HL-60 (cell line): ENCODE measurements at places on chromosomes 6 and 20.

DNA sequence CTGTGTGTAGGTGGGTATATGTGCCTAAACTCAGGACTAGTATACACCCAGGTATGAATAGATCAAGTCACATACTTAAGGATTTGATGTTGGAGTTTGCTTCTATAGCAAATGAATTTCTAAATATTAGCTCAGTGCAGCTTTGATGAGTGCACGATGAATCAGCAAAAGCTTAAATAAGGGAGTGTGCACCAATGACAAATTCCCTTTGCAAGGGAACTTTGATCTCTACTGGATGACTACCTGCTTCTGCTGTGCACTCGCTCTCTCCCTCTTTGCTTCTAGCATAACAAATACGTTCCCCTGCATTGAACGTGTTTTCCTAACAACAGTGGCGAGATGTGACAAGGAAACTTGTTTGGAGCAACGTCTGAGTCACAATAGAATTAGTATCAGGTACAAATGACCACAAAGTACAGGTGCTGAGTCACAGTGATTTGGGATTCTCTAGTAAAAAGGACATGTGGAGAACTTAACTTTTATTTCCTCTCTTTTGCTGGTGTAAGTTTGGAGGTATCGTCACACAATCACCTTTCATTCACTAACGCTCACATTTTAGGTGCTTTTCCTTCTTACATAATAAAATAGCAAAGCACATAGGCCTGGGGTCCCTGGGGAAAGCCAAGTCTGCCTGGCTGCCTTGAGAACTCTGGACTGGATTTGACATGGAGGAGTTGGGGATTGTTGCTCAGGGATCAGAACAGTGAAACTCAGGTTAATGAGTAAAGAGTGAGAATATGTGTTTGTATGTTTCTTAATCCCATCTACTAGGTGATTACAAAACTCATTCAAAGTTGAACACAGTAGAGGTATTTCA is 49.7 kb downstream of the KLHL31 start:
- DNase-seq = no peak

DNA sequence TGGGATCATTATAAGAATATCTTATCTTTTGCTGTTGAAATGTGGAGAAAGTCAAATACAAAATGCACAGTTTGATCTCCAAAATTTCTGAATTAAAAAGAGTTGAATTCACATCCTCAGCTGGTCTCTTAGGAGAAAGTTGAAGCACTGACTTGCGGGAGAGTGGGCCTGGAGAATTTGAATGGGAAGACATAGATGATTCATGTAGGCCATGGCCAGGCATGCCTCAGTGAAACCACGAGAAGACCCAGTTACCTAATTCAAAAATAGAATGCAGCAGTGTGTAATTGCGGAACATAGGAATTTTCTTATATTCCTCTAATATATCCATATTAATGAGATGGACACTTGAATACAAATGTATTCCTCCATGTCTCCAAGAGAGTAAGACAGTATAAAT is 53.0 kb upstream of the DTNBP1 start:
- no peak for DNase-seq

GRCh38 chr6:43798688-43799444 is 28.9 kb downstream of the VEGFA start:
- DNase-seq = peak; percentile 77

- DNase-seq = no peak
These were observed 411.5 kb downstream of the TENT5A start for GRCh38 chr6:81340946-81341345.

DNA sequence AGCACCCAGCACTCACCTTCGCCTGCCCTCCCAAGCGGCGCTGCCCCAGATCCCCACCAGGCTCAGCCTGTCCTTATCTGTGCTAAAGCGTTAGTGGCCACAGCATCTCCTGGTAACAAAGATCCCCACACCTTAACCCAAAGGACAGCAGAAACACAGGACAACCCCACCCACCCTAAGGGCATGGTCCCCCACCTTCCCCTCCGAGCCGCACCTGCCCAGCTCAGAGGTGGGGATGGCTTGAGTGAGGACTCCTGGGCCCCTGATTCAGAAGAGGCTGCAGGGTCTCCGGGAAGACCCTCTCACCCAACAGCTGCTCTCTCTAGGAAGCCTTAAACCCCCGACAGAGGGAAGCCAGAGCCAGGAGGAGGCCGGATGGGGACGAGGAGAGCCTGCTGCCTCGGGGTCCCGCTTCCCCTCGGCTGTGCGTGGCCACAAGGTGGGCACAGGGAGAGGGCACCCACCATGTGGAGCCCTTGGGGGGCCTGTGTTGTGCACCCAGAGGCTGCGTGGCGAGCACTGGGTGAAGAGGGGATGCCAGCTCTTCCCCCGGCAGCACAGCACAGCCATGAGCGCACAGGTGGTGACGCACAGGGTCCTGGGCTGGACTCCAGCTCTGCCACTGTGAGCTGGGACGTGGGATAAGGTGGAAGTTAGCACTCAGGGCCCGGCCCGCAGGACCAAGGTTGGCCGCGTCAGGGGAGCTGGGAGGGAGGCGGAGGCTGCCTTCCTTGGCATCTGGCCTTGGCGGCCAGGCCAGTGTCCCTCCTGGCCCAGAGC is 31.9 kb upstream of the MRGBP start:
- no peak for DNase-seq

DNA sequence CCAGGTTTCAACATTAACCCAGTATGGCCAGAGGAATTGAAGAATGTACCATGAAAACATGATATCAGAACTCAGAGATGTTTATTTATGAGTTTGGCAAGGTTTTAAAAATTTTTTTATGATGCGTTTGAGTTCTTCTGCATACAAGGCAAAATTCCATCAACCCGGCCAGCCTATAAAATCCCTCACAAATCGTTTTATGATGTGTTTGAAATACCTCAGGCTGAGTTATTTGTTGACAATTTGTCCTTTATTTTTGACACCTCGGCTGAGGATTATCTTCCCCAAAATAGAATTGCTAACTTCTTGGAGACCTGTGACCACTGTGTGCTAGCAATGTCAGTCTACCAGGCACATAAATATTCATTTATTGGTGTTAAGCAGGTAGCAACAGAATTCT is 91.9 kb upstream of the SLC24A3 start:
- no peak for DNase-seq

DNA sequence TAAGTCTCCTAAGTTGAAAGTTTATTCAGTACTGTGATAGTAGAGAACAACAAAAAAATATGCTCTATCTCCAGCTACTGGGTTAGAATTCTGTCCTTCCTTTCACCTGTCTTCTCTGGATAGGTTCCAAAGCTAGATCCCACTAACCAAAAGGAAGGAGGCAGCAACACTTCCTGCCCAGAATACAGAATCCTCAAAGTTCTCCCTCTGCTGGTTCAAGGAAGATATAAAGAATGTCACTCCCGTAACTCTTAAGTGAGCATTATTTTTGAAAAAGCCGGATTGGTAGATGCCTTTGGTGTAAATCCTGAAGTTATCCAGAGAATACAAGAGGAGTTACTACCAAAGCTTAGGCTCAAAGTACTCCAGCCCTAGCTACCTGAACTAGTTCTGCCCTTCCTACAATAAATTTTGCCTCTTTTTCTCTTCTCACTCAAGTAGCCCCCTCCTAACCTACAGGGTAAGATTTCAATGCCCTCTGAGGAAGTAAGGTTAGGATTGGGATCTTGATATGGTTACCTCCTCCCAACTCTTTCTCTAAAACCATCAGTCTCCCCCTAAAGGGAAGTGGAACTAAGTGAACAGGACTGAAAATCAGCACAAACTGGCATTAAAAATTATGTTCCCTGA is 26.0 kb upstream of the CRIP3 start:
- no peak for DNase-seq

DNA sequence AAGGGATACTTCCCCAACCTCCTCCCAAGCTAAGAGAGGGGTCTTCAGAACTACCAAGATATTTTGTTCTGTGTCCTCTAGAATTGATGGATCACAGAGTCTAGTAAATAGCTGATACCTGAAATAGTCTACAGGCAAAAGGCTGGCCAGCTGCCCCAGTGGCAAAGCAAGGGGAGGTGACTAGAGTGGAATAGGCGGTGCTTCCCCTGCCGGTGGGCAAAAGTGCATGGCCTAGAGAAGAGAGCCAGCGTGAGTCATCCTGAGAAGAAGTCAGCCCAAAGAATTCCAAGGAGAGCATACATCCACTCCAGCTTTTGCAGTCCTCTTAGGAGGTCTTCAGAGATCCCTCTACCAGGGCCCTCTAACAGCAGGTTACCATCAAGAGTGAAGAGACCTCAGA is 14.7 kb downstream of the DPPA5 start:
- no peak for DNase-seq

- no peak for DNase-seq
These were observed 15.9 kb downstream of the SEC63 start for GRCh38 chr6:107942142-107942541.

- DNase-seq = no peak
These were observed 780.0 kb downstream of the BCKDHB start for GRCh38 chr6:80886475-80886874.

- no peak for DNase-seq
These were observed 8.7 kb upstream of the IFNGR1 start for GRCh38 chr6:137227871-137228302.

- peak; percentile 94 for DNase-seq
These were observed 119.4 kb downstream of the JARID2 start for GRCh38 chr6:15365273-15365687.

GRCh38 chr6:36032261-36032660 is 4.7 kb downstream of the MAPK14 start:
- no peak for DNase-seq

GRCh38 chr6:24683297-24684296 is 16.7 kb downstream of the ACOT13 start:
- no peak for DNase-seq

DNA sequence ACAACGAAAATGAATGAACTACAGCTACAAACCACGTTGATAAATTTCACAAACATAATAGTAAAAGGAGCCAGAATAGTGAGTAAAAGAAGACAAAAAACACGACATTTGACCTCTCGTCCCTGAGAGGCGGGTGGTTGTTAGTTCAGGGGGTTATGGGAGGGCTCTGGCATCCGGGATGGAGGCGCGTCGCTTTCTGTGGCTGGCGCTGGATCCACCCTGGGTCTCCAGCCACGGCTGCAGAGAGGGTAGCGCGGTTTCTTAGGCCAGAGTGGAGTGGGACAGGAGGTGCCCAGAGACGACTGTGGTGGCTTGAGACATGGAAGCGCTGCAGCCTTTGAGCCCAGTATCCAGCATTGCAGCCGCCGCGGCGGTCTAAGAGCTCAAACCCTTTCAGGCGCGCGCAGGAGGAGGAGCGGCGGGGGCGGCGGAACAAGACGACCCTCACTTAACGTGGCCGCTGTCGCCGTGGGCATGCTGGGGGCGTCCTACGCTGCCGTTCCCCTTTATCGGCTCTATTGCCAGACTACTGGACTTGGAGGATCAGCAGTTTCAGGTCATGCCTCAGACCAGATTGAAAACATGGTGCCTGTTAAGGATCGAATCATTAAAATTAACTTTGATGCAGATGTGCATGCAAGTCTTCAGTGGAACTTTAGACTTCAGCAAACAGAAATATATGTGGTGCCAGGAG is 3.7 kb upstream of the ZSCAN23 start:
- no peak for DNase-seq

- DNase-seq = no peak
These were observed 1.7 kb downstream of the CGA start for GRCh38 chr6:87093199-87093598.

- DNase-seq = no peak
These were observed 140.2 kb upstream of the CARMIL1 start for GRCh38 chr6:25138934-25139415.
